WERI-Rb-1 (cell line): ENCODE measurements at places on chromosomes 5 and 9.

DNA sequence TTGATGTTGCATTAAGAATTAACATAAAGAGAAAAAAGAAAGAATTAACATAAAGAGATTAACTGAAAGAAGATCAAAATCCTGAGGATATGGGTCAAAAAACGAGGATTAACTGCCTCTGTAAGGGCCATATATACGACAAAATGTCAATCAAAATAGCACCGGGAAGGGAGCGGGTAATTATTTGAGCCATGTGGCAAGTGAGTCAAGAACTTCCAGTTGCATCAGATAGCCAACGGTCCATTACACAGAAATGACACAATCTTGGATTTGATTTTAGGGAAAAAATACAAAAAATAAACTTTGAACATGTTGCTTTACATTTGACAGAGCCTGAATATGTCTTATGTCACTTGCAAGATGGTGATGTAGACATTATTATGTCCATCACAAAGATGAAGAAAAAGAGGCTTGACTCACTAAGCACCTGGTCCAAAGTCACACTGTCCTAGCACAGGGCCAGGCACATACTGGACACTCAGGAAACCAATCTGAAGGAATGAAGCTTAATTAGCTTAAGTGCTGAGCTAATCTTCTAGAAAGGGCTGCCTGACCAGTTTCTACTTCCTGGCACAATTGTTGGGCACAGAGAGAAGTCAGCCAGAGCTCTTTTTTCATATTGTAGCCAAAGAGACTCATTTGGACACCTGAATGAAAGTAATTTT, 273.2 kb upstream of the PAPPA start:
- no peak for DNase-seq

DNA sequence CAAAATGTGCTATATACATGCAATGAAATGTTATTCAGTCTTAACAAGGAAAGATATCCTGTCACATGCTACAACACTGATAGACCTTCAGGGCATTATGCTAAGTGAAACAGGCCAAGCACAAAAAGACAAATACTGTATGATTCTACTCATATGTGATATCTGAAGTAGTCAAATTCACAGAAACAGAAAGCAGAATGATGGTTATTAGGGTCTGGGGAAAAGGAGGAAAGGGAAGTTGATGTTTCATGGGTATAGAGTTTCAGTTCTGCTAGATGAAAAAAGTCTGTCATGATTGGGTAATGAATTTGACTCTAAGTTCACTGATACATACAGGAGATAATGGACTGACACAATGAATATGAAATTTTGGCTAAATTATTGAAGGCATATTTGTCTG, 11.2 kb upstream of the RIC1 start:
- DNase-seq: no peak

DNA sequence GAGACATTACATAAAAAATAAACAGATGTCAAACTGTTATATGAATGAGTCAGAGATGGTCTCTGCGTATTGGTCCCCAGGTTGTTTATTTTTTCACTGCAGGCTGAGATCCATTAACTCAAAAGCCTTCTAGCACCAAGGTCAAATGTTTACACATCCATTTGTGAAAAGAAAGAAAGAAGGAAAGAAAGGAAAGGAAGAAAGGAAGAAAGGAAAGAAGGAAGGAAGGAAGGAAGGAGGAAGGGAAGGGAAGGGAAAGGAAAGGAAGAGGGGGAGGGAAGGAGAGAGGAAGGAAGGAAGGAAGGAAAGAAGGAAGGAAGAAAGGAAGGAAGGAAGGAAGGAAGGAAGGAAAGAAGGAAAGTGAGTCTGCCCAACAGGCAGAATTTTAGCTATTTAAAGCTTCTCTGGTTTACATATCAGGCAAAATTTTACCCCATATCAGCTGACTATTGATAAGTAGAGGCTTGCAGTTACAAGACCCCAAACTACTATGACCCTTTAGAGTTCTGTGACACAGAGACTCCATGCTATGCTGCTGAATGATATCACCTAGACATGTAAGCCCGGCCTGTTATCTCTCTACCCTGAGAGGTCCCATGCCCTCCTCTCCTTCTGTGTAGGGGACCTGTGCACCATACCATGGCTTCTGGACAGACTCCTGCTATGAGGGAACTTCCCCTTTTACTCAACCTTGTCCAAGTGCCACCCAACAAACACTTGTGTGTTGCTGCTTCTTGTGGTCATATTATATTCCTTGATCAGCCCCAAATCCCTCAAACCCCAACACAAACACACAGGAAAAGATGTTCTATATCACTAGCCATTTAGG, 59.0 kb downstream of the DRD1 start:
- no peak for DNase-seq

GRCh38 chr9:106111039-106111730, 416.8 kb downstream of the TMEM38B start:
- DNase-seq: no peak

- DNase-seq: no peak
These were observed 28.0 kb downstream of the FBXW5 start for GRCh38 chr9:136916330-136917184.

- DNase-seq: peak; percentile 54
These were observed 412 bp downstream of the FGF18 start for GRCh38 chr5:171419688-171420430.

DNA sequence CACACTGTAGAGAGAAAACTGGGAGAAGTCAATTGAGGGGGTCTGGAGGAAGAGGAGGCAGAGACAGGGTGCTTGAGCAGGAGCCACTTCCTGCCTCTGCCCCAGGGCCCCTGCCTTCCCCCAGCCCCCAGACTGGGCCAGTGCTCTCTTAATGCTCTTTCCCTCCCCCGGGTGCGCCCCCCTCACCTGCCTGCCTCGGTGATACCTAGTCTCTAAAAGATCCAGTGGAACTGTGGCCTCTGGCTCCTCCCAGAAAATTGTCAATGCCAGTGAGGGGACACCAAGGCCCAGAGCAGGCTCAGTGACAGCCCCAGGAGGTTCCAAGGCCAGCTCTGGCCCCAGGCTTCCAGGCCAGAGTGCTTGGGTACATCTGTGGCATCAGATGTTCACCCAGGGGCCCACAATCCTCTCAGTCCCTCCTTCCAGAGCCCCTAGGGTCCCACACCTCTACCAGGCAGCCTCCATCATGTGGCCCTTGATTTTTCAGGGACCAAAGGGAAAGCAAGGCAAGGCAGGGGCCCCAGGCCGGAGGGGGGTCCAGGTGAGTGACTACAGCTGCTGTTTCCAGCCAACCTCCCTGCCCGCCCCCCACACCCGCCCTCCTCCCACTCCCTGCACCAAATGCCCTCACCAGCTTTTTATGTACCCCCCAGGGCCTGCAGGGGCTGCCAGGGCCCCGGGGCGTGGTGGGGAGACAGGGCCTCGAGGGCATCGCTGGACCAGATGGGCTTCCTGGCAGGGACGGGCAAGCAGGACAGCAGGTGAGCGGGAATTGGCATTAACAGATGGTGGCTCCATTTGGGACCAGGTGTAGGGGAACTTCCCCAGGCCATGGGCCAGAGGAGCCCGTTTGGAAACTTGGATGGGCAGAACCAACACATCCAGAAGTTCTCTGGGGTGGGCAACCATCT, 33.1 kb upstream of the ORM1 start:
- peak; percentile 14 for DNase-seq

GRCh38 chr9:129027685-129028191, 393 bp downstream of the SH3GLB2 start:
- peak; percentile 77 for DNase-seq

DNA sequence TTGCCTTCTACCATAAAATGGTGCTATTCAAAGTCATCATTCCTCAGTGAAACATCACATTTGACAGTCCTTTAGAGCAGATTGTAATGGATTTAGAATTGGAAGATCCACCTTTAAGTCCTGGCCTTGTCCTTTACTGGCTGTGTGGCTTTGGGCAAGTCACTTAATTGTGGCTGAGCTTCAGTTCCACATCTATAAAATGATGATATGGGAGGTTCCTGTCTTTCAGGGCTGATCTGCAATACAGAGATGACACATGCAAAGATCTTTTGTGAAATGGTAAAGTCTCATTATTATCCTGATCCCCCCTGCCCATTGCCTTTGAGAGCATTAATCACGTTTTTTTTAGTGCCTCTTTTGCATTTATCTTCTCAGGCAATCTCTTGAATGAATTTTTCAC, 58.2 kb downstream of the ZFAND5 start:
- DNase-seq: no peak

GRCh38 chr9:107730666-107731065, 241.1 kb upstream of the KLF4 start:
- no peak for DNase-seq

DNA sequence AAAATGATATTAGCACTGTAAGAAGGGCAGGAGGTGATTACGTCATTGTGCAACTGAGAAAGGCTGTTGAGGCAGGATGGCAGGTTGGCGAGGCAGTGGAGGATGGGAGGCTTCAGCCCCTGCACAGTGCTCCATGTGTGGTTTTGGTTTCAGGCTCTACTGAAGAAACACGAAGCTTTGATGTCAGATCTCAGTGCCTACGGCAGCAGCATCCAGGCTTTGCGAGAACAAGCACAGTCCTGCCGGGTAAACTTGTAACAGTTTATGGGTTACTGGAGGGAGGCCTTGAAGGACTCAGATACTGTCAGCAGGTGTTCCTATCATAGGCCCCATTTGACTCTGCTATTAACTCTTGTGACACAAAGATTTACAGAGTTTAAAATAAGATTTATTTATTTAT, 35.1 kb downstream of the SPTAN1 start:
- no peak for DNase-seq

DNA sequence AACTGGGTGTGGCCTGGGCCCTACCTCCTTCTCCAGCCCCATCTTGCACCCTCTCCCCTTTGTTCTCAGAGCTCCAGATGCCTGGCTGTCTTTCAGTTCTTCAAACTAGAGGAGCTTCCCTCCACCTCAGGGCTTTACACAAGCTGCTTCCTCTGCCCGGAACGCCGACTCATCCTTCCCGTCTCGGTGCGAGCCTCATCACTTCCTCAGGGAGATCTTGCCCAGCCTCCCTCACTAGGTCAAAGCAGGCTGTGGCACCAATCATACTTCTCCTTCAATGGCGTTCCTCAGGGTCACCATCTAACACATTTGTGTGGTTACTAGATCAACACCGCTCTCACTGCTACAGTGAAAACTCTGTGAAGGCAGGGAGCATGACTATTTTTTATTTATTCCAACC, 56.2 kb upstream of the ZSWIM6 start:
- no peak for DNase-seq

GRCh38 chr5:159189310-159189709, 20.0 kb downstream of the RNF145 start:
- DNase-seq: no peak

DNA sequence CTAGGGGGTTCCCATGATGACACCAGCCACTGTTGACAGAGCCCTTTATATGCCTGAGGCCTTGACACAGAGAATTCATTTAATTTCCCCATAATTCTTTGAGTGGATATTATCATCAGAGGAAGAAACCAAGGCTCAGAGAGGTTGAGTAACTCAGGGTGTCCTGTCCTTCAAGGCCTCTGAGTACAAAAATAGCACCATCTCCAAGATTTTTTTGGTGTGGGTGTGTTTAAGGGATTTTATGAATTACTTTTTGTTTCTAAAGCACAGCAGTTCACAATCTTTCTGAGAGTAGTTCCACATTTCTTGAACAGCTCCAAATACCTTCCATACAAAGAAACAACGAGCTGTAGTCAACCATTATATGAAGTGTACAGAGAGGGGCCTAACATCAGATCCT, 6.2 kb upstream of the GSN start:
- DNase-seq: no peak

- no peak for DNase-seq
These were observed 82.9 kb upstream of the ALDH1B1 start for GRCh38 chr9:38309324-38310195.

GRCh38 chr9:113658545-113658895, 195.0 kb downstream of the RGS3 start:
- DNase-seq: no peak

DNA sequence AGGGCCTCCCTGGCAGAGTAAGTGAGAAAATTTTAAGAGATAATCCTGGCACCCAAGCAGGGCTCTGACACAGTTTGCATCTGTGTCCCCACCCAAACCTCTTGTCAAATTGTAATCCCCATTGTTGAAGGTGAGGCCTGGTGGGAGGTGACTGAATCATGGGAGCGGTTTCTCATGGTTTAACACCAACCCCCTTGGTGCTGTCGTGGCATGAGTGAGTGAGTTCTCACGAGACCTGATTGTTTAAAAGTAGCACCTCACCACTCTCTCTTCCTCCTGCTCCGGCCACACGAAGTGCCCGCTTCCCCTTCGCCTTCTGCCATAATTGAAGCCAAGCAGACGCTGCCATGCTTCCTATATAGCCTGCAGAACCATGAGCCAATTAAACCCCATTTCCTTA, 80.1 kb downstream of the FBXW11 start:
- DNase-seq: no peak

GRCh38 chr5:56813302-56813701, 2.0 kb upstream of the MAP3K1 start:
- no peak for DNase-seq

DNA sequence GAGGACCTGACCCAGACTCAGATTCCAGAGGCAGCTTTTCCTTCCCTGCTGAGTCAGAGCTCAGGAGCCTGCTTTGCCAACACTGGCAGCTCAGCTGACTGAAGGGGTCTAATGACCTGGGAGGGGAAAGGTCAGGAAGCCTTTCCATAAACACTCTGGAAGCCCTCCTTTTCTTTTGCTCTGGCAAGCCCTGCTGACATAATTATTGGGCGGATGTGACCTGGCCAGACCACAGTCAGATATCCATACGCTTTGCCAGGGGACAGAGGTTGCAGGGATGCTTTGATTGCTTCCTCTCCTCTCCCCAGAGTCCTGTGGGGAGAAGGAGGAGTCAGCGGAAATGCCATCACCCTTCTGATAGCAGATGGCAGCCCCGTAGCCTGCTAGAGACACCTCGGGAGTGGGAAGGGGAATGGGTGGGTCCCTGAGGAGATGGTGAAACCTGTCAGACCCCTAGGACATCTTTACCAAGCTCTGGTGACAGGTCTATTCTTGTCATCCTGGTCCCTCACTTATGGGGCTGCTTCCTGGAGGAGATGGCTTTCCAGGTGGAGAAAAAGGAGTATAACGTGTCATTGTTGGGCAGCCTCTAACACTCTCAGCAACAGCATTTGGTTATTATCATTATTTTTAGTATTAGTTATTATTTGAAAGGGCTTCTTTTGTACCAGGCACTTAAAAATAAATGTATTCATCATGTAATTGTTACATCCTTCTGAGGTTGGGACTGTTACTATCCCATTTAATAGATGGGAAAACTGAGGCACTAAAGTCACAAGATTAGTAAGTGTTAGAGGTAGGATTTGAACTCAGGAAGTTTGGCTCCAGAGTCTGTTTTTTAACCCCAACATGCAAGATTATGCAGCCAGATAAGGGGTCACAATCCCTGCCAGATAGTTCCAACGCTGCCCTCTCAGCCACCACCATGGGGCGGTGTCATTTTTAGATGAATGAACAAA, 11.6 kb downstream of the COL27A1 start:
- DNase-seq: no peak

DNA sequence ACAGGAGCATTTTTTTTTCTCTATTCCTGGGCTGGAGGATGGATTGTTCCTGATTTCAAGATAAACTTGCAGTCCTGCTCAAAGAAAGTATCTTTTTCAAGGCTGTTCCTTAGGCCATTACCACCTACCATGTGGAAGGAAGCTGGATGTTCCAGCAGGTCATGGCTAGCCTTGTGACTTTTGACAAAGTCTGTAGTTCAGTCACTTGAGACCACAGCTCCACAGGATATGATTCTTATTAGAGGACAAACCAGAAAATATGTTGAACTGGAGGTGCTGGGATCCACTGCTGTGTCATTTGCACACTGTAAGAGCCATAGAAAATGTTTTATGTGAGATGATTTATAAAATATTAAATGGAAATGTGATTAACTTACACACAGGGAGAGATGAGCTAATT, 184.2 kb upstream of the ACO1 start:
- DNase-seq: no peak
